ENCODE measurements at places on chromosomes 13 and 19. TPM values are rescaled to one million over a fixed set of nuclear protein-coding genes. Genes with fewer than 3 reads are reported as not detected.

Gene CNFN
- total RNA-seq: 41.3 TPM

Gene SLC7A9
- 0.28 TPM for total RNA-seq

Gene GRIN3B
- total RNA-seq: 3.2 TPM

Gene ZNF729
- total RNA-seq: not detected

Gene SERPINE3
- 0.07 TPM for total RNA-seq

Gene ZNF829
- 0.40 TPM for total RNA-seq

Gene IGSF23
- total RNA-seq: 0.15 TPM

Gene TIMM13
- 119 TPM for total RNA-seq

Gene STAP2
- total RNA-seq: not detected

Gene CGB3
- total RNA-seq: not detected

Gene TEKTIP1
- total RNA-seq: not detected

Gene SMAD9
- total RNA-seq: 0.14 TPM

Gene MYO1F
- 0.24 TPM for total RNA-seq

Gene ATP8B3
- total RNA-seq: 3.3 TPM

Gene KRTDAP
- total RNA-seq: not detected

Gene PINLYP
- not detected for total RNA-seq

Gene SIX5
- 23.9 TPM for total RNA-seq

Gene ALOX5AP
- total RNA-seq: 9.7 TPM

Measured in A549 treated with Hydrocortisone at 1 μM for 4 hours (cell line).